Cardiac muscle cell (in vitro differentiated cells and primary cell): ENCODE measurements at places on chromosomes 5 and 9. TPM values are rescaled to one million over a fixed set of nuclear protein-coding genes. Genes with fewer than 3 reads are reported as not detected.

GRCh38 chr9:116223926-116224325, 70.3 kb downstream of the PAPPA start:
- H3K36me3 ChIP-seq = no peaks in the 10 kb centered on the region
- peaks cover 6% of the 10 kb centered on the region for H3K4me1 ChIP-seq
- no peak for DNase-seq
- H3K27me3 ChIP-seq = no peaks in the 10 kb centered on the region
- no peak overlapping the region for H3K4me3 ChIP-seq

The DRD1 gene
- 1.3 and 3.1 TPM in 2 replicates for total RNA-seq

DNA sequence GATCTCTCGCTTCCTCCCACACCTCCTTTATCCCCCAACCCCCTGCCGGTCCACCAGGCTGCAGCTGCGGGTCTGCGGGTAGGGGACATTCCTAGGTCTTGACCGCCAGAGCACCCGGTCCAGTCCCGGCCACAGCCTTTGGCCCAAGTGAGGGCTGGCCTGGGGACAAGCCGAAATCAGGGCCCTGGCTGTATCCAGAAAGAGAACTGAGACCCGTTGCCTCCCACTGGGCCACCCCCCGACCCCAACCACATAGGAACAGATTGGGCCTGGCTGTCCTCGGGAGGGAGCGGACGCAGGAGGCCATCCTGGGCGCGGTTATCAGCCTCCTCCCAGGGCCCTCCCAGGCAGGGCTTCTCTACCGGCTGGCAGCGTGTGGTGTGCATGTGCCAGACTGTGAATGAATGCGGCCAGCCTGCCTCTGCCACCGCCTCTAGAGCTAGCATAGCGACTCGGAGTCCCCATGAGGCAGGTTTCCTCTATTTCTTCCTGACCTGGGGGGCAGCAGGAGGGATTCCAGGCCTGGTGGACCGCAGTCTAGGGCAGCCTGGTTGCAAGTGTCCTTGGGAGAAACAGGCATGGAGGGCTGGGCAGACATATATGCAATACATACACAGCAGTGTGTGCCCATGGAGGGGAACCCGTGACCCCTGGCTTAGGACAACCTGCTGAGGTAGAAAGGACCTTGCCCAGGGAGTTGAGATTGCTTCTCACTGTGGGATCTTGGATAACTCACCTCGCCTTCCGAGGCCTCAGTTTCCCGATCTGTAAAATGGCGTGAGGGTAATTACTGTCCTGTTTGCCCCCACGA, 1.2 kb downstream of the N4BP3 start:
- DNase-seq = no peak
- H3K36me3 ChIP-seq = no peaks in the 10 kb centered on the region
- H3K27me3 ChIP-seq = no peaks in the 10 kb centered on the region
- H3K4me1 ChIP-seq = peaks cover 15% of the 10 kb centered on the region

DNA sequence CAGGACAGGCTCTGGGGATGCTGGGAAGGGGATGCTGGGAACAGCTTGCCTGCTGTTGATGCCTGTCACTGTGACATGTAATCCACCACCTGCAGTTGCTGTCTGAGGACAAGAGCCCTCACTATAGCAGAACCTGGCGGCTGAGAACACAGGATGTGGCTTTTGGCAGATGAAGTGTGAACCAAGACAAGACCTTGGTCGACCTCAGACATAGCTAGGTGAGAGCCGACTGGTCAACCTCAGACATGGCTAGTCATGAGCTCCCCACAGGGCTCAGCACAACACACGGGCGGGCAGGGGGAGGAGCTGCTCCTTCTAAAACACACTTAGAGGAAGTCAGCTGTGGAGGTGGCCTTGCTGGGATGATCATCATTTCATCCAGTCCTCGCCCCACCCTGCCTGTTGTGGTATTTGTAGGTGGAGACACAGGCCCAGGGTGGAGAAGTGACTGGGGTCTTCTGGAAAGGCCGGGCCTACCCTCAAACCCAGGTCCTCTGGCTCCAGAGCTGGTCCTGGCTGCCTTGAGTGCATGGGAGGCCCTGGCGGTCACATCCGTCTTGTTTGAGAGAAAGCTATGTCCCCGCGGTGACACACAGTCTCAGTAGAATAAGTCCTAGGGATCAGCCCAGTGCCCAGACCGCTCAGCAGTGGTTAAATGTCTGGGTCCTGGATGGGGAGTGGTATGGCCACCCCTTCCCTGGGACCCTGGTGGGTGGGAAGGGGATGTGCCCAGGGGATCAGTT, 6.1 kb downstream of the SUSD3 start:
- no peaks in the 10 kb centered on the region for H3K4me1 ChIP-seq
- H3K4me3 ChIP-seq = no peak overlapping the region
- peaks cover 6% of the 10 kb centered on the region for H3K27me3 ChIP-seq
- H3K36me3 ChIP-seq = no peaks in the 10 kb centered on the region
- H3K27ac ChIP-seq = no peak overlapping the region

GRCh38 chr9:125554726-125555125, 152.3 kb downstream of the MAPKAP1 start:
- peak overlapping the region; percentile 64 for H3K27ac ChIP-seq
- H3K36me3 ChIP-seq = no peaks in the 10 kb centered on the region
- H3K27me3 ChIP-seq = no peaks in the 10 kb centered on the region

The CCDC152 gene
- total RNA-seq = 1.5 TPM in 2 replicates

The CD72 gene
- total RNA-seq = 1.4 and 5.1 TPM in 2 replicates

- H3K27ac ChIP-seq = no peak overlapping the region
- no peaks in the 10 kb centered on the region for H3K27me3 ChIP-seq
- H3K36me3 ChIP-seq = no peaks in the 10 kb centered on the region
- no peak for DNase-seq
- H3K4me3 ChIP-seq = no peak overlapping the region
Observed at GRCh38 chr5:145110834-145111233, 724.3 kb downstream of the PRELID2 start.

The BTNL3 gene
- not detected in 2 replicates for total RNA-seq

DNA sequence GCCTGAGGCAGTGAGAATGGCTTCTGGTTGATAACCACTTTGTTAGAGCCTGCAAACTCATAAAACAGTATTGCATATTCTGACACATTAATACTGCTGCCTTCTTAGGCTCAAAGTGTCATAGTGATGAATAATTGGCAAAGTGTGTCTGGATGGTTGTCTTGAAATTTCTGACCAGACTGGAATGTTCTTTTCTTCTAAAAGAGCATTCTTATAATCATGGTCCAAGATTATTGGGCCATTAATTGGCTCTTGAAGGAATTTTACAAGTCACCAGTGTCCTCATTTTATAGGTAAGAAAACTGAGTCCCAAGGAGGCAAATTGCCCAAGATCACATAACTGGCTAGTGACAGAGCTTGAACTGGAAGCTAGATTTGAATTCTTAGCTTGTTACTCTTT, 111.7 kb downstream of the PCSK1 start:
- no peaks in the 10 kb centered on the region for H3K27me3 ChIP-seq
- DNase-seq = no peak
- H3K4me1 ChIP-seq = no peaks in the 10 kb centered on the region
- H3K4me3 ChIP-seq = no peak overlapping the region

DNA sequence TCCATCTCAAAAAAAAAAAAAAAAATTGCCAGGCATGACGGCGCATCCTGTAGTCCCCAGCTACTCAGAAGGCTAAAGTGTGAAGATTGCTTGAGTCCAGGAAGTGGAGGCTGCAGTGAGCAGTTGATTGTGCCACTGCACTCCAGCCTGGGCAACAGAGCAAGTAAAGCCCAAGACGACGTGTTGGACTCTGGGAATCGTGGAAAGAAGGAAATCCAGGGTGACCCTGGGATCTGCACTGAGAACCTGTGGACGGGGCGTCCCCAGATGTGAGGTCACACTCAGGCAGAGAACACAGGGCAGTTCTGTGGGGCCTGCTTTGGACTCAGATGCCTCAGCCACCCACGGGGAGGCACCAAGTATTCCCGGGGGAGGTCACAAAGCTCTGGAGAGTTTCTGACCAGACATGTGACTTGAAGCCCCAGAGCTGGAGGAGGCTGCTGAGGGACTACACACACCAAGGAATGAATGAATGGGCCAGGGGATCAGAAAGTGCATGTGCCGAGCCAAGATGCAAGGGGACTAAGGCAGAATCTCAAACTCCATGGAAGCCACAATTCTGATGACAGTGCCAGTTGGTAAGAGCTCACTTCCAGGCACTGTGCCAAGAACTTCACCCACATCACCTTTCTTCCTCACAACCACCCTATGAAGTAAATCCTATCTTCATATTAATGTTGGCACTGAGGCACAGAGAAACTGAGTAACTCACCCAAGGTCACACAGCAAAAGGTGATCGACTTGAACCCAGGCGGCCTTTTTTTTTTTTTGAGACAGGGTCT, 12.9 kb downstream of the DYNC2I2 start:
- no peak overlapping the region for H3K4me3 ChIP-seq
- H3K4me1 ChIP-seq = no peaks in the 10 kb centered on the region
- no peak overlapping the region for H3K27ac ChIP-seq
- H3K36me3 ChIP-seq = no peaks in the 10 kb centered on the region

- peaks cover 13% of the 10 kb centered on the region for H3K4me1 ChIP-seq
- no peaks in the 10 kb centered on the region for H3K36me3 ChIP-seq
- no peak overlapping the region for H3K27ac ChIP-seq
- DNase-seq = peak; percentile 8
- peaks cover 3% of the 10 kb centered on the region for H3K27me3 ChIP-seq
- H3K4me3 ChIP-seq = no peak overlapping the region
Observed at GRCh38 chr5:159032656-159033350, 66.9 kb downstream of the EBF1 start.

The DMRTA1 gene
- 3.8 and 4.8 TPM in 2 replicates for total RNA-seq

DNA sequence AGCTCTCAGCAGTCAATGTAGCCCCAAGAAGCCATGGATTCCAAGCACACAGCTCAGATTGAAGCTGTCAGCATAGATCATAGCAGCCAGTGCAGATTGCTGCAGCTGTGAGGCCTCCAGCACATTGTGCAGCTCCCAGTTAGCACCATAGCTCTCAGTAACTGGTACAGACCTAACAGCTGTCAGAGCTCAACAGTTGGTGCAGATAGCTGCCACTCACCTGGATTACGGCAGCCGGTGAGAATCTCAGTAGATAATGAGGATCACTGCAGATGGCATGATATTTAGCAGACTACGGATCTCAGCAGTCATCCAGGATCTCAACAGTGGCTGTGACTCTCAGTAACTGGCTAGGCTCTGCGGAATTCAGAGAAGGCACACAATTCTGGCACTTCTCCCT, 500.4 kb downstream of the TUSC1 start:
- H3K27me3 ChIP-seq = no peaks in the 10 kb centered on the region
- H3K36me3 ChIP-seq = no peaks in the 10 kb centered on the region
- H3K4me1 ChIP-seq = no peaks in the 10 kb centered on the region
- H3K4me3 ChIP-seq = no peak overlapping the region

GRCh38 chr9:113963017-113963620, 87.0 kb downstream of the ZNF618 start:
- peak; percentile 77 for DNase-seq
- H3K4me1 ChIP-seq = no peaks in the 10 kb centered on the region
- no peak overlapping the region for H3K27ac ChIP-seq

DNA sequence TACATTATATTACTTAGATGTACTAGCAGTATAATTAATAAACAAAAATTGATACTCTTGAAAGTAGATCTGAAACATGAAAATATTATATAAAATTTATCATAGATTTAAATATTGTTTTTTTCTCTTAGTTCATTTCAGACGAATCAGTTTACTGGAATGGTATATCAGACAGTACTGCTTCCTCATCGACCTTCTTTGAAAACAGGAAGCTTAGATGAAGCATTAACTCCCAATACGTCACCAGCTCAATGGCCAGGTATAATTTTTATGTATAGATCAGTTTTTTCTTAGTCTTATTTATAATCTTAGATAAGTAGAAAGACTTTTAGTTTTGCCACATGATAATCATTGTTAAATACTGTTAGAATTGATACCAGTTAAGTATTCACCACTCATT, 106.3 kb downstream of the DMXL1 start:
- no peak overlapping the region for H3K4me3 ChIP-seq
- DNase-seq = no peak
- H3K27me3 ChIP-seq = no peaks in the 10 kb centered on the region
- H3K4me1 ChIP-seq = no peaks in the 10 kb centered on the region

DNA sequence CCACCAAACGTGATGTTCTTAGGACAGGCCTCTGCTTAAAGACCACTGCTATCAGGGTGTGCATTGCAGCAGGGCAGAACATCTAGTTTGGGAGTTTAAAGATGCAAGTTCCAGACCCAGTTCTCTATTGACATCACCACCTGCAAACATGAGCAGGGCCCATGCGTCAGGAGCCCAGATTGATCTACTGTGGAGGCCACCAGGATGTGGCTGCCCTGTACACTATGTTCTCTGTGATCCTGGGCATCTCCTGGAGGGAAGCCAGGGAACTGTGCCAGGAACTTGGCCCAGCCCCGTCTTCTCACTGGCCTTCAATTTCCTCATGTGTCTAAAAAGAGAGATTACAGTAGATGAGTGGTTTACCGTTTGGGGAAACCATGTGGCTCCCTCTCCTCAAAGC, 87.1 kb downstream of the PDE6A start:
- H3K4me3 ChIP-seq = no peak overlapping the region
- H3K36me3 ChIP-seq = no peaks in the 10 kb centered on the region
- no peaks in the 10 kb centered on the region for H3K27me3 ChIP-seq
- DNase-seq = no peak
- H3K27ac ChIP-seq = no peak overlapping the region

GRCh38 chr9:129363216-129363873, 185.3 kb upstream of the IER5L start:
- H3K27me3 ChIP-seq = no peaks in the 10 kb centered on the region
- no peaks in the 10 kb centered on the region for H3K4me1 ChIP-seq
- H3K4me3 ChIP-seq = no peak overlapping the region

- H3K27me3 ChIP-seq = no peaks in the 10 kb centered on the region
- H3K4me3 ChIP-seq = no peak overlapping the region
- no peak for DNase-seq
- no peaks in the 10 kb centered on the region for H3K4me1 ChIP-seq
- H3K36me3 ChIP-seq = no peaks in the 10 kb centered on the region
- H3K27ac ChIP-seq = no peak overlapping the region
Observed at GRCh38 chr9:16033921-16034691, 481.3 kb downstream of the CCDC171 start.

DNA sequence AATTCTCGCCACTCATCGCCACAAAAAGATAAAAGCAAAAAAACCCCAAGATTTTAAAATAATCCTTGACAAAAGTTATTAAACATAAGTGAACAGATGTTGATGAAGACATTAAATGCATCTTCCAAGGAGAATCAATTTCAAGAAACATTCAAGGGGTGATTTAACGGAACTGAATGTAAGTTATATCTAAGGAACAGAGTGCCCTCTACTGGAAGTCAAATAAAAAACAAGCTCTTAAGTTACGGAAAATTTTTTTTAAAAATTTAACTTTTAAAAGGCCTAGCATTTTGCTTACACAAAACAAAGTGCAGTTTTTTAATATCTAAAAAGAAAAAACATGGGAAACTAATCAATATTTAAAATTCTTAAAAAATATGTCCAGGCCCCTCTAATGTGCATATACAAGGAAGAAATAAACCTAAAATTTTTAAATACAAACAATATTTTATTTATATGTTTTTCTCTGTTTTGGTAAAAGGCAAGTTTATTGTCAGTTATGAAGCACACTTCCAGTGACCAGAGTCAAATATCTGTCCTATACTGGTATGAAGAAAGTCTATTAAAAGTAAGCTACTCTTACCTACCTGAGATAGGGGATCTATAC, 28.0 kb downstream of the TEX10 start:
- no peaks in the 10 kb centered on the region for H3K27me3 ChIP-seq
- peaks cover 28% of the 10 kb centered on the region for H3K36me3 ChIP-seq
- no peak overlapping the region for H3K4me3 ChIP-seq
- no peak overlapping the region for H3K27ac ChIP-seq
- H3K4me1 ChIP-seq = peaks cover 7% of the 10 kb centered on the region
- peak; percentile 24 for DNase-seq

- H3K4me1 ChIP-seq = peaks cover 7% of the 10 kb centered on the region
- no peak overlapping the region for H3K27ac ChIP-seq
- no peak for DNase-seq
- no peak overlapping the region for H3K4me3 ChIP-seq
- H3K27me3 ChIP-seq = no peaks in the 10 kb centered on the region
- H3K36me3 ChIP-seq = no peaks in the 10 kb centered on the region
Observed at GRCh38 chr9:135385793-135386192, 93.8 kb upstream of the PPP1R26 start.
